NCI-H510A (cell line): ENCODE measurements at places on chromosomes 2 and 18.

GRCh38 chr18:70359071-70359470 lies 70.2 kb downstream of the SOCS6 start:
- no peak for DNase-seq

DNA sequence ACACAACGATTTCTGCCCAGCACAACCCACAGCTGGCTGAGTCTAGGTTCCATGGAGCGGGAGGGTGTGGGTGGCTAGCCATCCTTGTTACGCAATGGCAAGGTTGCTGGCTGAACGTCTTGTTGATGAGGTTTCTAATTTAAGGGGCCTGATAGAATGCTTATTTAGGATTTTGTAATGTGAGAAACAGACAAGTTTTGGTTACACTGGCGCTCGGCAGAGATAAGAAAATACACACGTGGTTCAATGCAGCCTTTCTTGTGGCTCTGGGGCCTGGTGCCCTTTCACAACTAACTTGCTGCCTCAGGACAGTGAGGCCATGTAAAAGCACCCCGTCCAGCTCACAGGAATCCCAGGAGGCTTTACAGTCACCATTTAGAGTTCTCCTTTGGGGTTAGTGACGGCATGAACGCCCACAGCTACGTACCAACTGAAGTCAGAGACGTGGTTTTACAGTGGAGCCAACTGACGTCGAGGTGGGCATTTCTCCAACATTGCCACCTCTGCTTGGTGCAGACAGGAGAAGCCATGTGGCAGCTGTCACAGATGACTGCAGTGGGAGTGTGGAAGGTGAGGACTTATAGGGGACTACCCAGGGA lies 29.7 kb upstream of the PIEZO2 start:
- no peak for DNase-seq

- DNase-seq: no peak
Measured at GRCh38 chr2:46654801-46655200, 175.4 kb downstream of the TMEM247 start.

- no peak for DNase-seq
Measured at GRCh38 chr2:45888641-45889040, 237.2 kb downstream of the PRKCE start.

DNA sequence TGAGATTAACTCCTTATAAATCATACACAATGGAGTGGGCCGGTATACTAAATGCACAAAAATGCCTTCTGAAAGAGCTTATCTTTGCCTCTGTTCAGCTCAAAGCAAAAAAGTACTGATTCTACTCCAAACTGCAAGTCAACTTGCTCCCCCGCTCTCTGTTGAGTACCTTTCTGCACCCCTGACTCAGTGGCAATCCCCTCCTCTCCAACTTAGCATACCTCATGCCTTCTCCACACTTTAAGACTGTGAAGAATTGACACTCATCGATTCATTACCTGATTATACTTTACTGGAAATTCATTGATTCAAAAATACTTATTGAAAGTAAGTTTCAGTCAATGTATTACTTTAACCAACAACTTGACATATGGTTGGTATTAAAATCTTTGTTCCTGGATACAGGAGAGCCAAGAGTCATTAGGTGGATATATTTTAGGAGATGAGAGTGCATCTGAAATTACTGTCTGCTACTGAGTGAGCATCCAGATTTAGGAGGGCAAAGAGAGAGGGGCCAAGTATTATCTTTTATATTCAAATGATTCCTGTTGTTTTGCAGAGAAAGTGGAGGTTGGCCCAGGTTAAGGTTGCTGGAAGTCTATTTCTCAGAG lies 187.7 kb downstream of the ICOS start:
- no peak for DNase-seq

DNA sequence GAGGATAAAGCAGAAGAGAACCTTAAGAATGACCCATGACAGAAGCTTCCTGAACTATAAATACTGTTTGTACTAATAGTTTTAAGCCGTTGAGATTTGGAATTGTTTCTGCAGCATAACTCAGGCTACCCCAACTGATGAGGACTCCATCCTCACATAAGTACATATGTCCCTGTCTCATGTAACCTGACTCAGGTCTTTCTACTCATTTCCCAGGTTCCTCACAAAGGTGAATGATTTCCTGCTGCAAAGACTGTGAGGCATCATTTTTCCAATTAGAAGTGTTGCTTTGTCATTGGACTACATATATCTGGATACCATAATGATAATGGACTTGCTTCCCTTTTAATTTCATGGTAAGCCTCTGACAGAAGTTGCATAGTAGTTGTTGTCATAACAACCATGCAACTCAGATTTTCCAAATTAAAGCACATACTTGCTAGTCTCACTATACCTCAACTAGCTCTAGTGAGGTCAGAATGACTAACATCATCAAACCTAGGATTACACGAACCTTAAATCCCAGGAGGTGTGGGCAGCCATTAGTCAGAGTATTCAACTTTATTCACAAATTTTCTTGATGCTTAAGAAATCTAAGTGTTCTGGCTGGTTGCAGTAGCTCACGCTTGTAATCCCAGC lies 38.0 kb upstream of the NEDD4L start:
- no peak for DNase-seq

DNA sequence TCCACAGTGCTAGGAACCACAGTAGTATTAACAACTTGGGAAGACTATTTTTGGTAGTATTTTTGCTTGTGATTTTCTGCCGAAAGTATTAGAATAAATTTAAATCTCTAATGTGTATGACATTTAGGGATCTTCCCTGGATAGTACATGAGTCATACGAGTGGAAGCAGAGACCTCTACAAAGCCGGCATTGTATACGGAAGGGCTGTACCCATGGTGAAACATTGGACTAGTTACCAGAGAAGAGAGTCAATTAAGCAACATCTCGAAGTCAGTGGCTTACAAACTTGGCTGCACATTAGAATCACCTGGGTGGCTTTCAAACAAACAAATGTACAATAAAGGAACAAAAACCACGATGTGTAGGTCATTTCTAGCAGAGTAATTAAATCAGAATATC lies 1131.7 kb upstream of the LRRTM1 start:
- no peak for DNase-seq

- no peak for DNase-seq
Measured at GRCh38 chr2:169598982-169599381, 14.8 kb downstream of the PPIG start.

DNA sequence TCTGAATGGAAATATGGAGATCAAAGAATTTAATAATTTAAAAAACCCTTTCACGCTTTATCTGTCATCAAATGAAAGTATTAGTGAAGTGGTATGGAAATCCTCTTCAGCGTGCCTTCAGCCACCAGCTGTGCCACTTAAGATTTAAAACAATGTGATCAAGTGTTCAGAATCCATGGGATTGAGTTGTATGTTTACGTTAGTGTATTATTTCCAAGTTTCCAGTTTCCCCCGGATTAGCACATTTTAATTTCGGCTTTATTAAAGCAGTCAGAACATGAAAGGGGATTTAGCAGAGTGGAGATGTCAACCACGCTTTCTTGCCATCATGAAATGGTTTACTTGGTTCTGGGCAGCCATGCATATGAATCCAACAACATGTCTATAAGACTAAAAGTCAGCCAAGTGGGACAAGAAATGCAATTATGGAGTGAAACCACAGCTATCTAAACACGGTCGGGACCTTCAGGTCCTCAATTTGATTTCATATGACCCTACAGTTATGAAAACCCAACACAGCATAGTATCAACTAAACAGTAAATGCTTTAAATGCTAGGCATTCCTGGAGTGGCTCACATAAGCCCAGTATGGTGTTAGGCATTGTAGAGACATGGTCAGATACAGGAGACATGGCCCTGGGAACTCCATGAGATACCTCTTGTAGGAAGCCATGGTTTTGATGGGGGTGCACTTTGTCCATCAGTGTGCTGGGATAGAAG lies 224.9 kb upstream of the EPAS1 start:
- no peak for DNase-seq

- DNase-seq: no peak
Measured at GRCh38 chr2:160207804-160208654, 8.0 kb upstream of the ITGB6 start.

DNA sequence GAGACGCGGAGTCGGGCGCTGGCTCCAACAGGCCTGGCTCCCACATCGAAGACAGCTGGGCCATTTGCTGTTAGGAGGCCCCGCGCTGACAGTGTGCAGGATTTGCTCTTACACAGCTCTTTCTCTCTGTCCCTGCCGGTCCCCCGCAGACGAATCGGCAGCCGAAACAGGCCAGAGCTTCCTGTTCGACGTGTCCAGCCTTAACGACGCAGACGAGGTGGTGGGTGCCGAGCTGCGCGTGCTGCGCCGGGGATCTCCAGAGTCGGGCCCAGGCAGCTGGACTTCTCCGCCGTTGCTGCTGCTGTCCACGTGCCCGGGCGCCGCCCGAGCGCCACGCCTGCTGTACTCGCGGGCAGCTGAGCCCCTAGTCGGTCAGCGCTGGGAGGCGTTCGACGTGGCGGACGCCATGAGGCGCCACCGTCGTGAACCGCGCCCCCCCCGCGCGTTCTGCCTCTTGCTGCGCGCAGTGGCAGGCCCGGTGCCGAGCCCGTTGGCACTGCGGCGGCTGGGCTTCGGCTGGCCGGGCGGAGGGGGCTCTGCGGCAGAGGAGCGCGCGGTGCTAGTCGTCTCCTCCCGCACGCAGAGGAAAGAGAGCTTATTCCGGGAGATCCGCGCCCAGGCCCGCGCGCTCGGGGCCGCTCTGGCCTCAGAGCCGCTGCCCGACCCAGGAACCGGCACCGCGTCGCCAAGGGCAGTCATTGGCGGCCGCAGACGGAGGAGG lies 3.5 kb downstream of the GDF7 start:
- no peak for DNase-seq

- DNase-seq: no peak
Measured at GRCh38 chr2:162029287-162029901, 44.6 kb downstream of the DPP4 start.

GRCh38 chr18:26488417-26489009 lies 59.8 kb downstream of the KCTD1 start:
- DNase-seq: no peak

DNA sequence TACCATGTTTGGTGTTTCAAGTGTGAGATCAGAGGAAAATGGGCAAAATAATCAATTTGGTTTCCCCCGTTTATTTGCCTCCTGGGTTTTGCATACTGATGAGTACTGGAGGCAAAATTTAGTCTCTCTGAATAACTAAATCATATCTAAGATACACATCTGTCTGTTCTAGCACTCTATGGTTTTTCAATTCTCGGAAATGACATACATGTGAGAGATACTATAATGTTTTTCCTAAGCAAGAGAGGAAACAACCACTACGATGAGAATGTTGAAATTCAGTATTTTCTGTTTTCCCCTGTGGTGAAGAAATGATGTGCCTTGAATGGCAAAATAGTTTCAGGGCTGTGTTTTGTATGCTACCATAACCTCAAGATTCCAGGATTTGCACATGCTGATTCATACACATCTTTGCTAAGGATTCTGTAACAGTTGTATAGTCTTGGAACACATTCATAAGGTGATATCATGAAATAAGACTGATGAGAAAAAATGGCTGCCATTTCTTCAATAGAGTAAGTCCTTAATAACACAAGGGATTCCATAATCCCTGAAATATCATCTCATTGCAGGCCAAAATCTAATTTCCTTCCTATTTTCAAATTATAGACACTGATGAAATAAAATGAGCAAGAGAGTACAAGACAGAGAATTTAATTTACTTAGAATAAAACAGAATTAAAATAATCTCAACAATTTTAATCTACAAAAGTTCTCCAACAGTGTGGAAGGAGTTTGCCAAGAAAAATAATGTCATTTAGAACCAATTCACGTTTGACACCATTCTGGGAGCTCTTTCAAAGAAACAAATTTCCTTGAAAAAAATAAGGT lies 316.6 kb downstream of the FIGN start:
- DNase-seq: no peak

DNA sequence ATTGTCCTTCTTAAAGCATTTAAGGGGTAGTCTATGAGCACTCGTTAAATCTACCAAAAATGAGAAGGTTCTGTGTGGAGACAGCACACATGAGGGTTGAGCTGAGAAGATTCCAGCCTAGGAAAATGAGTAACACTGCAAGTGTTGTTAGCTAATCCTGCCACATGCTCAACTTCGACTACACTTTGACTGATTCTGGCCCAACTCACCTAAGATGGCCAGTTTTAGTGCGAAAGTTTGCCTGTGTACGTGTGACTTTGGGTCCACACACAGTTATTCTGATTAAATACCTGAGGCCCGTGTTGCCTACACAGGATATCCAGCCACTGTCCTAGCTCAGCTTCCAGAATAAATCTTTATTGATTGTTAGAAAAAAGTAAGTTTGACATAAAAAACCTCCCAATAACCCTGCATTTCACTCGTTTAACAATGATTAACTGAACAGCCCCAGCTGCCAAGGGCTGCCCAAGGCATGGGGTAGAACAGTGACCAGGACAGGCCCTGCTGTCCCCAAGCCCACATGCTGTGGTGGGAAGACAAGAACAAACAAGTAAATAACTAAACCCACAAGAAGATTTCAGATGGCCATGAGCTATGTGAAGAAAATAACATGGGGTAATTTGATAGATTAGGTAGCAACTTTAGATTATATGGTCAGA lies 14.7 kb upstream of the CERS6 start:
- no peak for DNase-seq

- no peak for DNase-seq
Measured at GRCh38 chr2:28086611-28087010, 196.1 kb downstream of the BABAM2 start.

GRCh38 chr18:47735041-47735702 lies 195.3 kb downstream of the SMAD2 start:
- no peak for DNase-seq

DNA sequence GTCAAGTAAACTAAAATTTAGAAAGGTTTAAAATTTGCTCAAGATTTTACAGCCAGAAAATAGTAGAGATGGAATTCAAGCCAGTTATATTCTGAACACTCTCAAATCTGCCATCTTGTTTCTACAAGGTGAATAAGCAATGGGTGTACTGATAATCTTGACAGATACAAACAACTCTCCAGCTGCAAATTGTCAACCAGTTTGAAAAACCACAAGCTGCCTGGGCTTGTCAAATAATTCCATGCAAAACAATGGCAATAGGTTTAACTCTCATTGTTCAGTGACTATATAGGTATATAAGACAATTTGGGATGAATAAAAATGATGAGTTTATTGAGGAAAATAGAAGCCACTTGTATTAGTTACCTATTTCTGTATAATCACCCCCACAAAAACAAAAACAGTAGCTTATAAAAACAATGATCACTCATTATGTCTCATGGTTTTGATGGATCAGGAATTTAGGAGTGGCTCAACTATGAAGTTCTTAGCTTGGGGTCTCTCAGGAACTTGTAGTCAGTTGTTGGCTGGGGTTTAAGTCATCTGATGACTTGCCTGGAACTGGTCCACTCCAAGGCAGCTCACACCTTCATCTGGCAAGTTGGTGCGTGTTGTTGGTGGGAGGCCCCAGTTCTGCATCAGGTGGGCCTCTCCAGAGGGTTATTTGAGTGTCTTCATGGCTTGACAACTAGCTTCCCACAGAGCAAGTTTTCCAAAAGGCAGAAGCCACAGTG lies 12.6 kb upstream of the EVA1A start:
- no peak for DNase-seq

GRCh38 chr2:156648522-156648921 lies 212.3 kb downstream of the GPD2 start:
- no peak for DNase-seq

- no peak for DNase-seq
Measured at GRCh38 chr2:219334076-219334475, 1.5 kb upstream of the RESP18 start.
